ENCODE measurements at places on chromosomes 3 and 15.

DNA sequence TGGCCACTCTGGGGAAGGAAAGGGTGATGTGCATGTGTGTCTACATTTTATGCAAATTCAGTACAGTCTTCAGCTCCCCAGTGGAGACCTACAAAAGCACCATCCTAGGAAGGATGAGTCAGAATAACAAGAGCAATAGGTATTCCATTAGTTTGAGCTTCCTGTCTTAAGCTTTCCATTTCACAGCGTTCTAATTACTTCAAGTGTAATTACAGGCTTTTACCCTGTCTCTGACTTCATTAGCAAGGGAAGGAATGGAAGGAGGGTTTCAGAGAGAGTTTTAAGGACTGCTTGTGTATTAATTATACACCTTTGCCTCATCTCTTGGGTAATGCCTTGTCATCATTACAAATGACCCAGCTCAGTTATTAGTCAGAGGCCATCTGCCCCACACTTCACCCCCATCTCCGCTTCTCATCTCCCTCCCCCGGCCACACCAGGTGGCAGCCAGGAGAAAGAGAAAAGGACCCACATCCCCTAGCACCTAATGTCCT is 202.8 kb upstream of the MRPL3 start:
- no peak for DNase-seq

DNA sequence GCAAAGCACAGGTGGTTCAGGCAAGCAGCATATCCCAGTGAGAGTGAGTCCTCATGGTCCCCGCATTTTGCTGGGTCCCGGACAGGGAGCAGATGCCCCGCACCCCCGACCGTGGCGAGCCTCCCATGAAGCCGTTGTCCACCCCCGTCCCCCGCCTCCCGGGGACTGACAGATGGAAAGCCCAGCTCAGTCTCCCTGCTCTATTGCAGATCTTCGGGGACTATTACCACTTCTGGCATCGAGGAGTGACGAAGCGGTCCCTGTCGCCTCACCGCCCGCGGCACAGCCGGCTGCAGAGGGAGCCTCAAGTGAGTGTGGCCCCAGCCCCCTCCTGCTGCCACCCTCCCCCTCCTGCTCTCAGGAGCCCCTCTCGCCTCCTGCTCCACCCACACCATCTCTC is 7.7 kb downstream of the FURIN start:
- no peak for DNase-seq

- DNase-seq: no peak
Measured at GRCh38 chr3:66498687-66499621, 1.9 kb downstream of the LRIG1 start.

- no peak for DNase-seq
Measured at GRCh38 chr15:65264863-65265430, 21.7 kb downstream of the PARP16 start.

- no peak for DNase-seq
Measured at GRCh38 chr3:48598323-48599076, 3.4 kb upstream of the COL7A1 start.

GRCh38 chr3:186124592-186124991 is 15.7 kb upstream of the ETV5 start:
- DNase-seq: no peak
